ENCODE measurements at places on chromosomes 3 and 15.

DNA sequence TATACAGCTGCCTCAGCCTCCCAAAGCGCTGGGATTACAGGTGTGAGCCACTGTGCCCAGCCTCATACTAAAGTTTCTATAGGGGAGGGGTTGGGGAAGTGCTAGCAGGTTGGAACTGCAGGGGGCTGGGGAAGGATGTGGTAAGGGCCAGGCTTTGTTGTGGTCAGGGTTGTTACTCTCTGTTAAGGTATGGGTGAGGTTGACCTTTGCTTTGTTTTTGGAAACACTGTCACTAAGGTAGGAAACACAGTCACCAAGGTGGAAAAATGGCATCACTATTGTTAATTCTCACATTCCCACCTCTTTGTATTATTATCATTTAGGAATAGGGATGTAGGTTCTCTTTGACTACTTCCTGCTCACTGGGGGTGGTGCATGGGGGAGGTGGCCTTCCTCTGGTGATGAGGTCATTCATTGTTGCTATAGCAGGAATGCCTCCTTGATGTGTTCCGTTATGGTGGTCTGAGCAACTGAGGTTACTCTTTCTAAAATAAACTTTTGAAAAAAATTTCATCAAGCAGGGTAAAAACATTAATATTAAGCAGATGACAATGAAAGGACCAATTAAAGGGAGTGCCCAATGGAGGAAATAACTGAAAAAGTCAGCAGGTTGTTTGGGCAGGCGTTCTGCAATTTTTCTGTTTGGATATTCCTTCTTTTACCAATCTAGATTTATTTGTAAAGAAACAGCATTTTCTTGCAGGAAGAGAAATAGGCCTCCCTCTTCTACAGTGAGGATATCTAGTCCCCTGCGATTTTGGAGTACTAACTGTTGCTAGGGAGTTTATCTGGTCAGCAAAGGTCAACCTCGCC, 150.5 kb downstream of the WDR76 start:
- DNase-seq = peak; percentile 87

- DNase-seq = no peak
These were observed 11.1 kb upstream of the TPRG1 start for GRCh38 chr3:189160519-189161309.

GRCh38 chr15:87941606-87942005, 314.9 kb downstream of the NTRK3 start:
- no peak for DNase-seq

GRCh38 chr3:46271209-46271745, 29.0 kb downstream of the CCR3 start:
- DNase-seq = no peak

GRCh38 chr3:88586121-88586640, 436.4 kb downstream of the C3orf38 start:
- no peak for DNase-seq

DNA sequence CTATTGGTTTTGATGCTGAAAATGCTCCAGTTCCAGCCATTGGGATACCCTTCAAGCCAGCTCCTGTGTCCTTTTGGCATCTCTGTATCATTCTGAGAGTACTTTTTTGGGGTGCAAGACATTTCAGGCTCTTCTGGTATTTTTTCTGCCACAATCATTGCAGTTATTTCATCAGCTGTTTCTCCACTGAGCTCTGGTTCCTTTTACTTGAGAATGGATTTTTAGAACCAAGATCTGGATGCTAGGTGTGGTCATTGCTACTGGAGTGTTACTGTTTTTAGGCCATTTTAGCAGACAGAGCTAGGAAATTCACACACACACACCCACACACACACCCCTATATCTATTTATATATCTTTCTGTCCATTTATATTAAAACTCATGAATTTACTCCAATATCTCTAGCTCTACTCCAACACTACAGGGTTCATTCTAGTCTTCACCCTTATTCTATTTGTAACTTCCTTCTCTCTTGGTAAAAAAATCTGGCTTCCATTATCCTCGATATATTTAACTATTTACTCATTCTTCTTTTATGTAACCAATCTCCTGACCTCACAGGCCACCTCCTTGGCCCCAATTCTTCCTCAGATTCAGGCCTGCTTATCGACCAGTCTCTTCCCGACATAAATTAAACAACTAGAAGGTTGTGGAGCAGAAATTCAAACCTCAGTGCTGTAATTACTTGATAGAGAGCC, 17.0 kb downstream of the SLC35G2 start:
- DNase-seq = no peak

DNA sequence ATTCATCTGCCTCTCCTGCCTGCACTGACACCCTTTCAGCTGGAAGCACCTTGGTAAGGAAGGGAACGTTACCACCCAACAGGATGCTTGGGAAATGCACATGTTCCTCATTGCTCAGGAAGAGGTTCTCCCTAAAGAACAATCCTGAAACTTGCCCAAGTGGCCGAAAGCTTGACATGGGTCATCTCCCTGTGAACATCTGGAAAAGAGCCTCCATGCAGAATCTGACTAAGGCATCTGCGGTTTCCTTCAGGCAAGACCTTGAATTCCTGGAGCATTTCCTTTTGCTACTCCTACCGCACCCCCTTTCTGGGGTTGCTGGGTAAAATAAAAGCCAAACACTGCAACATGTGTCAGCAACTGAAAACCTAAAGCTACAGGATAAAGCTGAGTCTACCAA, 68.7 kb upstream of the SNRK start:
- DNase-seq = no peak

DNA sequence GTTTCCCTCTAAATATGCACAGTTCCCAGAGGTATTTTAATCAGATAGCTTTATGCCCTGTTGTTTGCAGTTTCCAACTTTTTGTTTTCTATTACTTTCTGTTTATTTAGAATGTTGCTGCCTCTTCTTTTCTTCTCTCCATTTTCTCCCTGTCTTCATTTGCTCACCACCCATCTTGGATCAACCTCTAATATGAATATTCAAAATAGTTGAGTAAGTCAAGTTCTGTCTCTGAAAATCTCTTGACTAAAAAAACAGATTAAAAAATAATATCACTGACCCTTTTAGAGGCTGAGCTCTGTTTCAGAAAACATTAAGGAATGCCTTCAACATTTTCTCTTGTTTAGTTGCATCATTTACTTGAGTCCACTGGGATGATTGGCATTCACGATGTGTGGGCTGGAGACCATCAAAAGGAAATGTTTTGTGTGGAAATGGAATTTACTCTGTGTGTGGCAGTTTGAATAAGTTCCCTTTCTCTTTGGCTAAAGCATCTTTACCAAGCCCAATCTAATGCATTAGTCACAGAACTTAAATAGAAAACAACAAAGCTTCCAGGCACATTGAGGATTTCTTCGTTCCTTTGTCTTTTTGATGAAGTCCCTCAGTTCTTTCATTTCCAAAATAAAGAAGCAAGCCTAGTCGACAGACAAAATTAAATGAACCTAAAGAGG, 633.9 kb upstream of the TGFBR2 start:
- no peak for DNase-seq

All from activated naive CD8-positive, alpha-beta T cell treated with anti-CD3 and anti-CD28 coated beads for 36 hours (primary cell).